ENCODE measurements at places on chromosomes 3 and 15.

DNA sequence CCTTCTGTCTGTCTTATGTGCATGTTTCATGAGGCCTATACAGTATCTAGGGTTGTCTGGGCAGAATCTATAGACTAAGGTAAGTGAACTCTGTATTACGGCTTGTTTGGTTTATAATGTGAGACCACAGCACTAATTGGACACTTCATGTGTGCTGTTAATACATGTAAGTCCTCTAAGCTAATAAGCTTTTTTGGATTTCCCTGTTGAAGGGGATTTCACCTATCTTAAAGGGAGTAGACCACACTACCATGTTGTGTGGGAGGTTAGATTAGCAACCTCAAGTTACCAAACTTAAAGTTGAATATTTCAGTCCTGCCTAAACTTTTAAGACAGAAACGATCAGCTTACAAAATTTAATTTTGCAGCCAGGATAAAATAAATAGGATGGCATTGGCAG lies 189.8 kb upstream of the GOLIM4 start:
- DNase-seq: no peak

DNA sequence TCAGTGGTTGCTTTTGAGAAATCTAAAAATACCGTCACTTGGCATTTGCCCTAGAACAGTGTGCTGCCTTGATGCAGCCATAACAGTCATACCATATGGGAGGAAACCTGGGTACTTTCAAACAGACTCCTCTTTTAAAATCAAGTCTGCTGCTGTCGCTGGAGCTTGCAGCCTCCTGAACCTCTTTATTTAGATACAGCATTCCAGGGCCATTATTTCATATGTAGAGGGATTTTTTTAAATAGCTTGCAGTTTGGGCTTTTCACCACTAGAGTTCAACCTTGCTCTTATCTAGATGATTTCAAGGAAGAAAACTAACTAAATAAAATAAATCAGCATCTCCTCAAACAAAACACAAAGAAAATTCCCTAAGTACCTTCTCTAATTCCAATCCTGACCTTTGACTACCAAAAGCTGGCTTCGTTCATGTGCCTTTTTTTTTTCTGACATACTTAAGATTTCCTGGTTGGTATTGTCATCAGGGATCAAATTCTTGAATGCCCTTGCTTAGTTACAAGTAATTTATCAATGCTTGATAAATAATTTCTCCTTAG lies 111.6 kb downstream of the KBTBD8 start:
- DNase-seq: peak; percentile 71

GRCh38 chr15:91873138-91873536 lies 19.6 kb downstream of the SLCO3A1 start:
- DNase-seq: no peak

DNA sequence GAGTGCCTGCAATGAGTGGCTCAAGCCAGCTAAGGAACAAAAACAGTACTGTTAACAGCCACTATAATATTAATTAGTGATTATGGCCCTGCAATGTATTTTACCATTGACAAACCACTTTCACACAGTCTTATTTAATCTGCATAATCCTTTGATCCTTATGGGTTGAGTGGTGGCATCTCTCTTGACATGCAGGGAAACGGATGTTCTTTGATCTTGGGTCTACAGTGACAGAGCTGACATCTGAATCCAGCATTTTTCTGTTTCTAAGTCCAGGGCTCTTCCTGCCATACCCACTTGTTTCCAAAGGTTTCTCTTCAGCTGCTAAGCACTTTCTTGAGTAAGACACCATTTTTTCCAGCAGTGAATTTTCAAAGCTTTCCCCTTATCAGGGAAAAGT lies 277.7 kb upstream of the ROPN1 start:
- DNase-seq: no peak

GRCh38 chr15:80798911-80799310 lies 19.7 kb downstream of the CEMIP start:
- DNase-seq: no peak

GRCh38 chr3:13134879-13135206 lies 61.6 kb upstream of the IQSEC1 start:
- DNase-seq: no peak

GRCh38 chr3:24650839-24651238 lies 156.2 kb upstream of the THRB start:
- DNase-seq: no peak

- DNase-seq: no peak
Measured at GRCh38 chr15:81310480-81310879, 13.5 kb downstream of the STARD5 start.

GRCh38 chr15:64527263-64527984 lies 67.0 kb downstream of the ZNF609 start:
- DNase-seq: peak; percentile 63

DNA sequence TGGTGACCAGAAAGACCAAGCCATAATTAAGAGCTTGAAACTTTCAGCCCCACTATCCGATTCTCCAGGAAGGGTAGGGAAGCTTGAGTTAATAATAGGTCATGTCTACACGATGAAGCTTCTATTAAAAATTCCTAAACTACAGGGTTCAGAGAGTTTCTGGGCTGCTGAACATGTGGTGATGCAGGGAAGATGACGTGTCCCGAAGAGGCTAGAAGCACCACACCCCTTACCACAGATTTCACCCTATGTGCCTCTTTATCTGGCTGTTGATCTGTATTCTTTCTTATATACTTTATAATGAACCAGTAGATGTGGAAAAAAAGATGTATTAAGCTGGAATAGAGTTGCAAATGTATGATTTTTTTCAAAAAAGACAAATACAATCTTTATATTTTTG lies 473.4 kb downstream of the NLGN1 start:
- DNase-seq: peak; percentile 41

DNA sequence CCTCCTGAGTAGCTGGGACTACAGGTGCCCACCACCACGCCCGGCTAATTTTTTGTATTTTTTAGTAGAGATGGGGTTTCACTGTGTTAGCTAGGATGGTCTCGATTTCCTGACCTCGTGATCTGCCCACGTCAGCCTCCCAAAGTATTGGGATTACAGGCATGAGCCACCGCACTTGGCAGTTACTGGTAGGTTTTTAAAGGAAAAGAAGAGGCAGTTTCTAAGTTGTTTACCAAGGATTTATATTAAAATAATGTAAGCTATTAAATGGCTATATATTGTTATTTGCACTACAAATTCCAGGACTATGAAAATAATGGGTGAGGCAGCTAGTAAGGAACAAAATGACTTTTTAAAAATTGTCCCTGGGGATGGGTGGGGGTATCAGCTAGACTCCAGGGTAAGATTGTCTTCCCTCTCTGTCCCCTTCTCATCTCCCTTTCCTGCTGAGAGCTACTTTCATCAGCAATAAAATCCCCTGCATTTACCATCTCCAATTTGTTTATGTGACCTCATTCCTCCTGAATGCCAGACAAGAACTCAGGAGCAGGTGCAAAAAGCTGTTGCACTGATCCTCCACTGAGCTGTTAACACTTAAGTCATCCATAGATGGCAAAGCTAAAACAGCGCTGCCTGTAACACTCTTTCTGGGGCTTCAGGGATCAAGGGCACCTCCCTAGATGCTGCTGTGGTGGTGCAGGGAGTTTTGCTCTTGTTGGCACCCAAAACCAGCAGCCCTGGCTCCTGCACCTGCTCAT lies 165.2 kb downstream of the ZPLD1 start:
- DNase-seq: no peak

GRCh38 chr15:78682004-78682651 lies 41.1 kb upstream of the CHRNB4 start:
- DNase-seq: no peak

DNA sequence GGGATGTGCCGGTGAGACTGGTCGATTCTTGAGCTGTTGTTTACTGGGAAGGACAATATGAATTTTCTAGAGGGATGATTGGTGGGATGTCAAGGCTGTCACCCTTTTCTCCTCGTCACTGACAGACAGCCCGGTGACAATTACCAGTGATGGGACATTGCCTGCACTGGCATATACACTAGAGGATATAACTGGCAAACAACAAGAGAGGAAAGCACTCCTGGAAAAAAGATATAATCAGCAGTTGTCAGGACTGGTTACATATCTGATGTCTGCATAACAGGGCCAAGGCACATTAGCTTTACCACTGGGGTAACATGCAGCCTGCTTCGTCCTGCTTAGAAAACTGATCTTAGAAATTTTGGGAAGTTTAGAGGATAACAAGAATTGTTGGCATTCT lies 131.1 kb downstream of the ROBO2 start:
- DNase-seq: no peak

DNA sequence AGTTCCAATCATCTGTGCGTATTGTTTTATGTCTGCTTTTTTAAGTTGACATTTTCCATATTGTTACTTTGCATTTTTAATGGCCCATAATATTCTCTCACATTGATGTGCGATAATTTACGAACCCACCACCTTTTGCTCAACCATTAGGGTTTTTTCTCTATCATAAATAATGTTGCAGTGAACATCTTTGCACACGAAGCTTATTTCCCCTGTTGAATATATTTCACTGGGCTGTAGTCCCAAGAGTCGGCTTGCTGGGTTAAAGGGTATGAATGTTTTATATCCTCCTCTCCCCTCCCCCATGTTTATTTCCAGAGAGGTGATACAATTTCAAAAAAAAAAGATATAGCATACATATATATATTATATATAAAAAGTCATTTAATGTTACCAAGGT lies 272.7 kb upstream of the RGMA start:
- DNase-seq: no peak

- DNase-seq: peak; percentile 71
Measured at GRCh38 chr15:60679256-60679655, 200.3 kb upstream of the ICE2 start.

- no peak for DNase-seq
Measured at GRCh38 chr3:58697561-58697960, 31.0 kb upstream of the FAM3D start.

- no peak for DNase-seq
Measured at GRCh38 chr3:72380193-72380592, 468.1 kb downstream of the SHQ1 start.

- no peak for DNase-seq
Measured at GRCh38 chr15:68542771-68543164, 36.0 kb upstream of the CORO2B start.

GRCh38 chr15:80174017-80174746 lies 21.4 kb downstream of the FAH start:
- no peak for DNase-seq

DNA sequence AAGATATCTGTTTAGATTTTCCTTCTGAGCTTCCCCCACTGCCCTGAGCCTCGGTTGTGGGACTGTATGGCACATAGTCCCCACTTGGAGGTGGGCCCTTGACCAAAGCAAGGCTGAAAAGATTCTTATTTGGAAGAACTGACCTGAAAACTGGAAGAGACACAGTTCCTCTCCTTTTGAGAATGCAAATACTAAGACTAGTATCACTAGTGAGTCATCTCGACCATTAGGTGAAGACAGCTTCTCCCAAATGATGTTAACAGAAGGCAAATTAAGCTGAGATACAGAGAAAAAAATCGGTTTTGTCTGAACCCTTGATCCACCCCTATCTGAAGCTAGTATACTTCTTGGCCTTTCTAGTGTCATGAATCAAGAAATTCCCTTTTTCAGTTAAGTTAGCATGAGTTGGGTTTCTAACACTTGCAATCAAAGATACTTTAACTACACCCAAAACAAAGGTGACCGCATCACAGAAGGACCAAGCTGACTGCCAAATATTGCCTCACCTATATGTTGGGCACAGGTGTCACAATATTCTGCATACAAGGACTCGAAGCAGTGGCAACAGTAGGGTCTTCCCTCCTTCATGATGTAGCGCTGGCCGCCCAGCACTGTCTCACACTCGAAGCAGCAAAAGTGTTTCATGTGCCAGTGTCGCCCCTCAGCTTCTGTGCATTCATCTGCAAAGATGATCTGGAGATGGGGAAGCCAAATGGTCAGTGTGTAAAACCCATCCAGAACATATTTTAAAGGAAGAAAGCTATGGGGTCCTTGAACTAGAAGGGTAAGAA lies 72.4 kb downstream of the PRICKLE2 start:
- DNase-seq: no peak

- peak; percentile 38 for DNase-seq
Measured at GRCh38 chr3:185353823-185354614, 8.9 kb upstream of the MAP3K13 start.

DNA sequence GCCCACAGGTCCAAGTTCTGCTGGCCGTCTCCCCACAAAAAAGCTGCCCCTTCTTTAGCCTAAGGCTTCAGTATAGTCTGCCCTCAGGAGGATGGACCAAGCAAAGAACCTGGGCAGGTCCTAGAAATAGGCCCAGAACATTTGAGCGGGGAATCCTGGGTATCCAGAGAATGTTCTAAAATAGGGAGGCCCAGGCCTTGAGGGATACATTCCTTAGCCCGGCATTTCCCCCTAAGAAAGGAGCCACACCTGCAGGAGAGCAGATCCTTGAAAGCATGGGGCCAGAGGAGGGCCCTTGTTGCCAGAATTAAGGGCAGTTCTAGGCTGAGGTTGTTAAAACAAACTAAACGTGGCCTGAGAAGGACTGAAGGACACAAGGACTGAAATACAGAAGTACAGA lies 20.6 kb upstream of the MEX3B start:
- DNase-seq: no peak

DNA sequence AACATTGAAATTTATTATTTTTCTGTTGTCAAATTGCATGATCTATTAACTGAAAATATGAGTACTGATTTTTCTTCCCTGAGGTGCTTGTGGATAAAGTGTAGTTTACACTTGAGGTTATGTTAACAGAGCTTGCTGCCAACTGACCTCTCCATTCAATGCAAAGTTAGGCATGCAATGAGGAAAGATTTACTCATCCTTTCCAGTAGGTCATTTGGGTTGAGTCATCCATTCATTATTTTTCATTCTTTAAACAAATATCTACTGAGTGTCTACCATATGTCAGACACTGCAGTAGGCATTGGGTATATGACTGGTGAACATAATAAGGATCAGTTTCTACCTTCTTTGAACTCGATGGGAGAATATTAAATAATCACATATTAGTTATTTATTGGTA lies 604.1 kb downstream of the EDEM1 start:
- DNase-seq: peak; percentile 2

DNA sequence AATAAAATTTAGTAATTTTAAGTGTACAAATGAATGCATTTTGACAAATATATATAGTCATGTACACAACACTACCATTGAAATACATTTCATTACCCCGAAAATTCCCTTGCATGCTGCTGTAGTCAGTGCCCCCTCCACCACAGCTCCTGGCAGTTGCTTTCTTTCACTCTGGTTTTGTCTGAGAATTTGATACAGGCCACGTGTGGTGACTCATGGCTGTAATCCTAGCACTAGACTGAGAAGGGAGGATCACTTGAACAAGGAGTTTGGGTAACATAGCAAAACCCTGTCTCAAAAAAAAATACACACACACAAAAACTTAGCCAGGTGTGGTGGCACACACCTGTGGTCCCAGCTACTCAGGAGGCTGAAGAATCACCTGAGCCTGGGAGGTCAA lies 65.4 kb downstream of the TFRC start:
- DNase-seq: peak; percentile 61

DNA sequence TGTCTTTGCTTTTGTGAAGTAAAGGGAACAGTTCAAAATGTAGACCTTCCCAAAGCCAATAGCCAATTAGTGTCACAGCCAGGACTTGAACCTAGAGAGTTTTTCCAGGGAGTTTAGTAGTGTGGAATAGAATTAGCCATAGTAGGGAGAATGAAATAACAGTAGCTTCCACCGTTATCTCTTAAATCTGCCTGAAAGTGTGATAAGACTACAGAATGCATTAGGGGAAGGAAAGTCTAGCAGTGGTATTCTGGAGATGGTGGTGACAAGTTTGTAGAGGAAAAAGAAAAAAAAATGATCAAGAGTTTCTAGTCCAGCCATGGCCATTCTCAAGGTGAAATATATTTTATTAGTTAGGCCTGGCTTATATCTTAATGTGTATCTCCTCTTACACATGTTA lies 13.8 kb downstream of the ATP11B start:
- DNase-seq: no peak

All from fibroblast of skin of abdomen (primary cell).